Breast epithelium (tissue), 4 donors: ENCODE measurements at places on chromosomes 2 and 18. TPM values are rescaled to one million over a fixed set of nuclear protein-coding genes. Genes with fewer than 3 reads are reported as not detected.

- DNase-seq: no peak
Observed at GRCh38 chr2:224802407-224802806, 86.2 kb upstream of the CCDC195 start.

DNA sequence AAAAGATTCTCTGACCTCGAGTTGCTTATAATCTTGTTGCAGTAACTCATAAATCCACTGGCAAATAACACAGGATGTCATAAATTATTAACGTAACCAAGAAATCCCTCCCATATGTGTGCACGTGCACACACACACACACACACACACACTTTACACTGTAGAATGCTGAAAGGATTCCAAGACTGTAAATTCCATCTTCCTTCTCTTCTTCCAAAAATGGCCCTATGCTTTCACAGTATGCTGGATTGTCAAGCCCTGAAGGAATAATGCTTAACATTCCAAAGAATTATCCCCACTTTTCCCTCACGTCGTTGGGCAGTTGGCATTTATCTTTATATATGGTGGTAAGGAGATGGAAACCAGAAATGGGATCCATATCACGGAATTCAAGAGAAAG, 117.5 kb upstream of the CRIM1 start:
- DNase-seq: no peak

GRCh38 chr2:62920070-62920469, 130.6 kb upstream of the OTX1 start:
- no peak for DNase-seq

DNA sequence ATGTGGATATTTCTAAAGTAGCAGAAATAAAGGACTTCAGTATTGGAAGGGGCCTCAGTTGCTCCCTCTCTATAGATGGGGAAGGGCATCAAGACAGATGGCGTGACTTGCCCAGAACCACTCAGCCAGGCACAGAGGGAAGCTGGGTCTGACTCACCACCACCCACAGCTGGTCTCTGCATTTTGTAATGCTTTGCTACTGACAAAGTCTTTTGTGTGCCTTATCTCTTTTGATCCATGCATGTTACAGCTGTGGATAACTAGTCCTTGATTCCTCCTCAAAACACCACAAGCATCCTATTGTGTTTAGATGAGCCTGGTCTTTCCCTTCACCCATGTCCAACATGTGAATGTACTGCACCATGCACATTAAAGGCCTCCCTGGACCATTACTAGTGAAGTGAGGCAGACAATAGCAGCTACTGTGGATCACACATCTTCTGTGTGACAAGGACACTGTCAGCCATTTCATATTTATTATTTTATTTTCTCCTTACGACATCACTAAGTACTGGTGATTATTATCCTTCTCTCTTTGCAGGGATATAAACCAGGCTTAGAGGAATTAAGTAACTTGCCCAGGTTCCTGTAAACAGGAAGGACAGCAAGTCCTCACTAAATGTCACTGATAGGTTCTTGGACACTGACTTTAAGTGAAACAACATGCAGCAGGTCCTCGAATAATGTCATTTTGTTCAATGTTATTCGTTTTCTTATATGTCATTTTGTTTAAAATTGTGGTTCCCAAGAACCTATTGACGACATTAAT, 29.6 kb upstream of the IL37 start:
- no peak for DNase-seq

- no peak for DNase-seq
Observed at GRCh38 chr2:130798472-130799218, 38.1 kb upstream of the ARHGEF4 start.

GRCh38 chr2:53842891-53843290, 16.9 kb downstream of the GPR75 start:
- no peak for DNase-seq

The SH3RF3 gene
- 5.6 TPM for total RNA-seq

- DNase-seq: no peak
Observed at GRCh38 chr18:57950542-57950941, 93.5 kb upstream of the NEDD4L start.

GRCh38 chr2:109475531-109476210, 138.1 kb downstream of the SEPTIN10 start:
- no peak for DNase-seq

- DNase-seq: no peak
Observed at GRCh38 chr2:64837925-64838641, 151.1 kb upstream of the SLC1A4 start.

- DNase-seq: no peak
Observed at GRCh38 chr2:15714609-15715008, 122.9 kb downstream of the DDX1 start.

GRCh38 chr2:10738192-10738591, 16.8 kb downstream of the ATP6V1C2 start:
- no peak for DNase-seq

The VWA3B gene
- not detected for total RNA-seq

DNA sequence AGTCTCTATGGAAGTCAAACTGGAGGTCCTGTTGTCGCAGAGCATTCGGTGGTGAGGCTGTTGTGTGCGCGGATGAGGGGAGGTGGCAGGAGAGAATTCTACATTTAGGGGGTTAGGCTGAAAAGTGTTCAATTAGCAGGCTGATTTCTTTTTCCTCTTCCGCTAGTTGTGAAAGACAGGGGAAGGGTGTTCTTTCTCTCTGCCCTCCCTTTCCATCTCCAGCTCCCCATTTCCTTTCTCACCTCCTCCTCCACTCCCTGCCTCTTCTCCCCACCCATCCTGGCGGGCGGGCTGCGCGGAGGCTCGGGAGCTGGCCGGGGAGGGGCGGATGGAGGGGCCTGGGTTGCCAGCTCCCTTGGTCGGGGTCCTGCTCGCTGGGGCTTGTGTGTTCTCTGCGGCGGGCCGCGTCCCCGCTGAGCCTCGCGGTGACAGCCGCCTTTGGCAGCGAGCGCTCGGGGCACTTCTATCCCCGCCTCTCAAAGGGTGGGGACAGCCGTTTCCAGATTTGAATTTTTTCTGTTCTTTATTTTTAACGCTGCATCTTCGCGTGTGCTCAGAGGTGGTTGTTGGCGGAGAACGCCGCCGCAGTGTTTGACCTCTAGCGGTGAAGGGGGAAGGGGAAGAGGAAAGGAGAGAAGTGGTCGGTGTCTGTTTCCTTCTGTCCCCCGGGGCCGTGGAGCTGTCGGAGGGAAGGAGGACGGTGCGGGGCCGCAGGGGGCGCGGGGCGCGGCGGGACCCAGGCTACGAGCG, 3.6 kb downstream of the SOX11 start:
- no peak for DNase-seq

- DNase-seq: no peak
Observed at GRCh38 chr2:191166111-191166755, 15.4 kb upstream of the STAT4 start.

GRCh38 chr2:237271698-237272652, 142.0 kb downstream of the COL6A3 start:
- DNase-seq: no peak

GRCh38 chr2:24632172-24632571, 141.1 kb downstream of the NCOA1 start:
- DNase-seq: no peak

GRCh38 chr2:122139739-122140420, 384.4 kb downstream of the TSN start:
- no peak for DNase-seq

GRCh38 chr2:137947728-137948336, 16.4 kb upstream of the HNMT start:
- DNase-seq: peak; percentile 66

DNA sequence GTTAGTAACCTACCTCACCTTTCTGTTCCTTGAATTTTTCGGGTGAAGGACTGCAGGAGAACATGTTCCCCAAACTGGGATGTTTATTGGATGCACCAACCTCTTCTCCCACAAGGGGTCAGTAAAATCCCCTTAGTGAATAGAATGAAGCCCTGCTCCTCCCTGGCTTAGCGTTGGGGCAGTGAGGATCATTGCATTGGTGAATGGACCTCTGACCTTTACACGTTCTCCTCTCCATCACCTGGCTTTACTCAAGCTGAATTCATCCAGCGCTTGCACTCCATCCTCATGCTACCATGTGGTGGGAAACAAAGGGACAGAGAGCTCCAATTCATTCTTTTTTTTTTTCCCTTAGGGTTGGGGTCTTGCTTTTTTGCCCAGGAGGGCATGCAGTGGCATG, 157.2 kb downstream of the MIB1 start:
- DNase-seq: no peak

DNA sequence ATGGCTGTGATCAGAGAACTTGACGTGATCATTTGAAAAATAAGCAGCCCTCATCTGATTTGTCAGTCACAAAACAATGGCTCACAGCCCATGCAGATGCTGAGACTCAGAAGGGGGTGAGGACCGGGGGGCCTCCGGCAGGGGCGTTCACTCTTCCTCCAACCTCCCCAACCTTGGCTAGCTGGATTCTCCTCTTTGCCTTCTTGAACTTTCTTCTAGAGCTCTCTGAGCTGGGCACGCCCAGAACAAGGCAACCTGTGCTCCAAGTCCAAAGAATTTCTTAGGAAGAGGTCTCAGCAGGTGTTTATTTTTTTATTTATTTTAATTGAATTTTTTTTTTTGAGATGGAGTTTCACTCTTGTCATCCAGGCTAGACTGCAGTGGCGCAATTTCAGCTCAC, 16.4 kb downstream of the EDAR start:
- DNase-seq: no peak

- no peak for DNase-seq
Observed at GRCh38 chr18:9726936-9727335, 18.8 kb downstream of the RAB31 start.

DNA sequence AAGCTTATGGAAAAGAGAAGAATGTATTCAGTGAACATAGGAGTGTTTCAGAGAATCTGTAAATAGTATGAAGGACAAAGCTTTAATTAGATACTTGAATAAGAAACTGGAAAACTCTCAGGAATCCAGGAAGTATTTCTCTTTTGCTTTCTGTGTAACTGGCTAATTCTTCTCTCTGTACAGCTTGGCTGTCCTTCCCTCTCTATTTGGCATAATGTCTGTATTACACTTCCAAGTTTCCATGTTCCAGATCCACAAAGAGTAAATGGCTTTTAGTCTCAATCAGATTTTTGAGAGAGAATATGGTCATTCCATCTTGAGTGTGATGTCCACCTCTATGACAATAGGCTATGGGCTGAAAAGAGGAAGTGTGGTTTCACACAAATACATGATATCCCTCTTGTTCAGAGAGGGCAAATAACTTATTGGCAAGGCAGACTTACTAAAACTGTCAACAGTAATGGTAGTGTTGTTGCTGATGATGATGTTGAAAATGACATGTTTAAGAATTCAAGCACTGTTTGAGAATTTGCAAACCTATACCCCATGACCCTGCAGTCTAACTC, 129.2 kb upstream of the ERBB4 start:
- no peak for DNase-seq

The IL36A gene
- not detected for total RNA-seq

DNA sequence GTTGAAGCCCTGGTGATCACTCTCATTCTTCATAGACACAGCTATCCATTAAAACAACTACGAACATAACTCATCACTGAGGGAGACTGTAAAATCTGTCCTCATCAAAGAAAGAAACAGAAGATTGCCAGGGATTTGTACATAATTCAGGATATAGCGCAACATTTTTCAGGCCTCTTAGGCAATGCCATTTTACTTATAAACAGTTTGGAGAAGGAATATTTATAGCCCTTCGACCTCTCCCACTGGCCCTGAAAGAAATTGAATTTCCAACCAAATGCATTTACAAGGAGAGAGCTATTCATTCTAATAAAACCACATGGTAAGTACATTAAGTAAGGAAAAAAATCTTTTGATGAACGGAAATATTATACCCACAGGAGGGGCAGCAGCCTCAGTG, 295.0 kb downstream of the RAD51AP2 start:
- no peak for DNase-seq

GRCh38 chr2:145029873-145030272, 510.0 kb upstream of the ZEB2 start:
- no peak for DNase-seq

DNA sequence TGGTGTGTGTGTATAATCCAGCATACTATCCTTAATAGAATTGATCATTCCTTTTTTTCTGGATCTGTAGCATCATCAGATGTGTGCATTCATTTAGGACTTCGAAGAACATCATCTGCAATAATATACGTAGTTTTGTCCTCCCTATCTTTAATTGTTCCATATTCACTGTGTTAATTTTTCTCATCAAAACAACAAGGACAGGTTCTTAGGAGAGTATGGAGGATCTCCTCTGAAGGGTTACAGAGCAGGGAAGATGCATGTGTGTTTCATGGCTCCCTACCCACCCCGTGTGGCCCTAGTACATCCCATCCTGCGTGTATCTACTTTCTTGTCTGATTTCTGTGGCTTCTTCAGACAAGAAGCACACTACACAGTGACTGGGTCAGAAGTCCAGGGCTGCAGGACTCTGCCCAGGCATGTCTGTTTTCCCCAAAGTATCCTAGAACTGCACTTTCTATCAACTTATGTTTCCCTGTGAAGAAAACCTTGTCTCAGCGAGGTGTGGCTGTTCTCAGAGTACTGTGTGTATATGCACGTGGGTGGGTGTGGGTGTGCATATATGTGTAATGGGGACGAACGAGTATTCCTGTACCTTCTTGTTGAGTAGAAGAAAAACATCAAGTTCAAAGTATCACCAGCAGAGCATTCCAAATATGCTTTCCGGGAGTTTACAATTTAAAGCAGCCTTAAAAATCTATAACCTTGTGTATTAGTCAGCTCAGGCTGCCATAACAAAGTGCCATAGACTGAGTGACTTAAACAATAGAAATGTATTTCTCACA, 220.4 kb upstream of the FOSL2 start:
- DNase-seq: no peak

The SERPINB11 gene
- total RNA-seq: not detected

The PLEK gene
- total RNA-seq: 11.7 TPM
